Bronchial epithelial cell (primary cell): ENCODE measurements at places on chromosomes 12 and 14.

DNA sequence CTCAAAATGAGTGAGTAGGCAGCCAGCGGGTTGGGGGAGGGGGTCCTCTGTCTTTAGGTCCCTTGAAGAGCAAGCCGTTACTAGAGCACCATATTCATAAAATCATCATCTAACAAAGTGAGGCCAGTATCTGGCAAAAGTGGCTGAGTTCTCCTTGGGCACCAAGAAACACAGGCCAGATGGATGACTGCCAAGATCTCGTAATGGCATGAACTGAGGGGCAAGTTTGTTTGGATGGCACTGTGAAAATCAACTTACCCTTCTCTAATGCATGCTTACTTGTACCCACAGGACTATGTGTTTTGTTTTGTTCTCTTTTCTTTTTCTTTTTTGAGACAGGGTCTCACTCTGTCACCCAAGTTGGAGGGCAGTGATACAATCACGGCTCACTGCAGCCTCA is 41.6 kb downstream of the GNPTAB start:
- DNase-seq = no peak

GRCh38 chr12:123491481-123491880 is 33.5 kb downstream of the SNRNP35 start:
- DNase-seq = no peak

DNA sequence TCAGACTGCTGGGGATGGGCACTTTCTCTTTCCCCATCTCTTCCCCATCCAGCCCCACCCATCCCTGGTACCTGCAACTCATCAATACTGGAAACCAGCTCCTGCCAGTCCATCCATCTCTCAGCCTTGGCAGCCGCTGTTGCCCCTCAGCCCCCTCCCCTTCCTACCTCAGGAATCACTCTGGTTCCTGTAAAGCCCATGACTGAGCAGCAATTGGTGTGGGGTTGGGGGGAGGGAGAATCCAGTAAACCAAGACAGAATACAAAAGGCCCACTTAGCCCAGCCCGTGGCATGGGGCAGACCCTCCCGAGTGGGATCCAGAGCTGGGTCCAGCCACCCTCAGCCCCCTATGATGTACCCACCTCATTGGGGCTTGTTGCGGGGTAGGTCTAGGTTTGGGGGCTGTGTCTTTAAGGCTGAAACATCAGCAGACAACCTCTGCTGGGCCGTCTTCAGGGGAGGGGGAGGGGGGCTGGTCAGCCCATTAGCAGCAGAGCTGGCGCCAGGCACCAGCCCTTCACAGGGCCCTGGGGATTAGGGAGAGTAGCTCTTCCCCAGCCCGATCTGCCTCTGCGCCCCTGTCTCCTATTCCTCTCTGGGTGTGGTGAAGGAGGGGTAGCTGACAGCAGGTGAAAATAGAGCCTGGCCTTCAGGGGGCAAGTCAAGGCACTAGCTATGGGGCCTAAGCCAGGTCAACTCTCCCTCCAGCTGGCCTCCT is 702 bp upstream of the PRPH start:
- DNase-seq = no peak

GRCh38 chr14:95132760-95133159 is 24.6 kb downstream of the DICER1 start:
- no peak for DNase-seq

DNA sequence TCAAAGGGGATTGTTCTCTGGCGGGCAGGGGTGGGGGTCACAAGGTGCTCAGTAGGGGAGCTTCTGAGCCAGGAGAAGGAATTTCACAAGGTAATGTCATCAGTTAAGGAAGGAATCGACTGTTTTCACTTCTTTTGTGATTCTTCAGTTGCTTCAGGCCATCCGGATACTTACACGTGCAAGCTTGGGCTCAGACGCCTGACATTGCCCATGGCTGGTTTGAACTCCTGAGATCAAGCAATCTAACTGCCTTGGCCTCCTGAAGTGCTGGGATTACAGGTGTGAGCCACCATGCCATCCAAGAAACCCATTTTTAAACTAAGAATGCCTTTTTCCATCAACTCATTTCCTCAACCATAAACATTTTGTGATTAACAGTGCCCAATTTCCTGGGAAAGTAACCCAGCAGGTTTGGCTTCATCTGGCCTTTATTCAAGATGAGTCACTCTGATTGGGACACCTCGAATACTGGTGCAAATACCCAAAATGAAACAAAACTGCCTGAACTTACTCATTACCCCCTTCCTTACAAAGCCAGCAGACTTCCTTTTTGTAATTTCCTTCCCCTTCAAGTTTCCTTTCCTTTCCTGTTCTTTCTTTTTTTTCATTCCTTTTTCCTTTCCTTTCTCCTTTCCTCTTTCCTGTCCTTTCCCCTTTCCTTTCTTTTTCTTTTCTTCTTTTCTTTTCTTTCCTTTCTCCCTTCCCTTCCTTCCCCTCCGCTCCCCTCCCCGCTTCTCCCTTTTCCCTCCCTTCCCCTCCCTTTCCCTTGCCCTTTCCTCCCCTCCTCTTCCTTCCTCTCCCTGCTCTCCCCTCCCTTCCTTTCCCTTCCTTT is 10.2 kb upstream of the RNASE10 start:
- peak; percentile 90 for DNase-seq

DNA sequence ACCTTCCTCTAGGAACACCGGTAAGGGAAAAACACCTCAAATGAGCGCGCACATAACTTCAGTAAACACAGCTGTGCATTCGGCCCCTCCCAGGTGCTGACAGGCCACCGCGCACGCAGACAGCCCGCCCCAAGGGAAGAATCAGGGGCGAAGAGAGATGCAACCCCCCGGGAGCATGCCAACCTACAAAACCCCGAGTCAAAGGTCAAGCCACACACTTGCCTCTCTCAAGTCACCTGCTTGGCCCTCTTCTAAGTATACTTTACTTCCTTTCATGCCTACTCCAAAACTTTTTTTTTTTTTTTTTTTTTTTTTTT is 2.3 kb upstream of the CYP46A1 start:
- no peak for DNase-seq

- DNase-seq = no peak
Observed at GRCh38 chr12:38484821-38485449, 168.4 kb downstream of the ALG10B start.

DNA sequence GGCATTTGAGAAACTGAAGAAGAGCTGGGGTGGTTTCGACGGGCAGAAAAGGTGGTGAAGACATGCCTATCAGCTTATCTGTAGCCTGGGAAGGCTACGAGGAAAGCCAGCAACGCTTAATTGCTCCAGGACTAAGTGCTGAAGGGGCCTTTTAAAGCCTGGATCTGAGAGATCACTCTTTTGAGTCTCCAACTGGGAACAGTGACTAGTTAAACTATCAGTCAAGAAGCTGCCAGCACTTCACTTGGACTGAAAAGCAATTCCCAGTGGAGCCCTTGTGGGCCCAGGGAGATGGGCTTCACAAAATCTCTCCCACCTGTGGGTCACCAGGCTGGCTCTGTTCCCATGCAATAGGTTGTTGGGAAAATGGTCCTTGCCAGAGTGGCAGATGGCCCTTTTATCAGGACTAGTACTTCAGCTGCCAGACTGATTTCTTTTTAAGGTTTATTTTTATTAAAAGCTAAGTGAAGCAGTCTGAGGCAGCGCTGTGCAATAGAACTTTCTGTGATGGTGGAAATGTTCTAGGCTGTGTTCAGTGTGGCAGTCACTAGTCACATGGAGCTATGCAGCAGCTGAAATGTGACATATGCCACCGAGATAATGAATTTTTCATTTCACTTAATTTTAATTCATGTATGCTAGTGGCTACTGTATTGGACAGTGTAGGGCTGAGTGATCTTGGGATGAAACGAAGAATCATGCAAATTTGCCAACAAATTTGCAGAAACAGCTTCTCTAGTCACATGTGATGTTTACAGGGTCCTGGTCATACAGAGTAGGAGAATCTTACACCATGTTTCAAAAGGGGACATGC is 276.8 kb downstream of the PCNX1 start:
- DNase-seq = no peak

GRCh38 chr14:105456736-105457617 is 17.6 kb upstream of the CRIP2 start:
- no peak for DNase-seq

- peak; percentile 55 for DNase-seq
Observed at GRCh38 chr14:99481745-99482099, 513 bp downstream of the CCNK start.

DNA sequence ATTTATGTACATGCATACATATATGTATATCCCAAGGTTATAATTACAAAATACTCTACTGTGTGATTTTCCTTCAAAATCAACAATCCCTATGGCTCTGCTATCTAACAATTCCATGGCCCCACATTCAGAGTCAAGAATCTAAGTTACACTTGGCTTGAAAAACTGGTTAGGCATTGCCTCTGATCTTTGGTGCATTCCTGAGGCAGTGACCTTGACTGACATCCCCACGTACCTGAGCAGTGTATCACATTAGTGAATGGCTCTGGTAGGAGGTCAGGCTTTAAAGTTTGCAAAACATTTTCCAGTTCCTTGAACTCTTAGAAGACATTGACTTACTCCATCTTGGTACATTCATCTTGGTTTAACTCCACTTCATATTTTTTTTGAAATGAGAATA is 8.5 kb upstream of the STON2 start:
- DNase-seq = no peak

DNA sequence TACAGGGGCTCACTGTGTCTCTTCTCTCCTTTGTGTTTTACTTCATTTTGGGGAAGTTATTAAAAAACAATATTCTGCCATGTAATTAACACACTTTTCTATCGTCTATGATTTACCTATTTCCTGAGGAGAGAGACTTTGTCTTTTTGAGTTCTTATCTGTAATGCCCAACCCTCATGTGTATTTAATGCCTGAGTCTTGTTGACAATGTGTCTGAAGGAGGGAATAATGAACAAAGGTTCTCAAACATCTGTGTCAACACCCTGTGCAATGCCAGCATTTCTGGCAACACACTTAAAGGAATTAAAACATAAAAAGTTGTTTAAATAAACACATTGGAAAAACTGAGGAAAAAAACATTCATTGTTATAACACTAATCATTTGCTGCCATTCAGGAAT is 147.1 kb downstream of the SLC15A5 start:
- no peak for DNase-seq

- DNase-seq = no peak
Observed at GRCh38 chr12:100716945-100717732, 77.4 kb upstream of the ANO4 start.

DNA sequence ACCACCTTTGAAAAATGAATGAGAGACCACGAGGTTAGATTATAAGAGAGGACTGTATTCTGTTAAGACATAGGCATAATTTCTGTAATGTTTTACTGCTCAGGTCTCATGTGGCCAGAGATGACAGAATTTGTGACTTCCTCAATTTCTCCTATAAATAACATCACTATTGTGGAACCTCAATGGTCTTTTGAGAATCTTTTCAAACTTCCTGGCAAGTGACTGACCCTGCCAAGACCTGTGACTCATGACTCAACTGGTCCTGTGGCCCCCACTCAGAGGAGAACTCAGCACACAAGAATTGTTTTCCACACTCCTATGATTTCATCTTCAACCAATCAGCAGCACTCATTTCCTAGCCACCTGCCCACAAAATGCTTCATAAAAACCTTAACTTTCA is 508.2 kb upstream of the ATP2B1 start:
- peak; percentile 23 for DNase-seq

DNA sequence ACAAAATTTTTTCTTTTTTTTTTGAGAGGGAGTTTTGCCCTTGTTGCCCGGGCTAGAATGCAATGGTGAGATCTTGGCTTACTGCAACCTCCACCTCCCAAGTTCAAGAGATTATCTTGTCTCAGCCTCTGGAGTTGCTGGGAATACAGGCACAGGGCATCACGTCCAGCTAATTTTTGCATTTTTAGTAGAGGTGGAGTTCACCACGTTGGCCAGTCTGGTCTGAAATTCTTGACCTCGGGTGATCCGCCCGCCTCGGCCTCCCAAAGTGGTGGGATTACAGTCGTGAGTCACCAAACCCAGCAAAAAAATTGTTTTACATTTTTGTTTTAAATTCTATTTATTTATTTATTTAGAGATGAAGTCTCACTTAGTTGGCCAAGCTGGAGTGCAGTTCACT is 4.7 kb upstream of the SLC2A14 start:
- DNase-seq = no peak

DNA sequence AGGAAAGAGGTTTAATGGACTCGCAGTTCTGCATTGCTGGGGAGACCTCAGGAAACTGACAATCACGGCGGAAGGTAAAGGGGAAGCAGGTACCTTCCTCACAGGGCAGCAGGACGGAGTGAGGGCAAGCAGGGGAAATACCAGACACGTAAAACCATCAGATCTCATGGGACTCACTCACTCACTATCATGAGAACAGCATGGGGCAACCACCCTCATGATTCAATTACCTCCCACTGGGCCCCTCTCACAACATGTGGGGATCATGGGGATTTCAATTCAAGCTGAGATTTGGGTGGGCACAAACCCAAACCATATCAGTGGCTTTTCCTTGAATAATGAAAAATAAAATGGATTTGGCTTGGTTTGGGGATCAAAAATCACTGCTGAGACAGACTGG is 380.5 kb downstream of the VRK1 start:
- no peak for DNase-seq

GRCh38 chr12:65941388-65941787 is 117.1 kb downstream of the HMGA2 start:
- DNase-seq = peak; percentile 76

DNA sequence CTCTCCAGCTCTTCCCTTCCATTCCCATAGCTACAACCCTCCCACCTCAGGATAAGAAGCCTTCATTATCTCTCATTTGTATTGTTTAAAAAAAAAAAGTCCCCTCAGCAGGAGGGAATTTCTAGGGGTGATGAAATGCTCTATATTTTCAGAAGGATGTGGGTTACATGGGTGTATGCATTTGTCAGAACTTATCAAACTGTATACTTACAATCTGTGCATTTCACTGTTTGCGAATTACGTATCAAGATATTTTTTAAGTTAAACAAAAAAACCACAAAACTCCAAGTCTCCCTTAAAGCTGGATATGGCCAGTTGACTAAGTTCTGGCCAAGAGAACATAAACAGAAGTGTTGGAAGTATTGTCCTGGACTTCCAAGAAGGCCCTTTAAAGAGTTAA is 2.0 kb upstream of the FKBP11 start:
- DNase-seq = no peak

GRCh38 chr12:20445687-20446086 is 77.3 kb downstream of the PDE3A start:
- no peak for DNase-seq

- peak; percentile 40 for DNase-seq
Observed at GRCh38 chr12:103269946-103270345, 225.8 kb downstream of the C12orf42 start.

- peak; percentile 24 for DNase-seq
Observed at GRCh38 chr14:99522457-99522891, 41.3 kb downstream of the CCNK start.

- peak; percentile 17 for DNase-seq
Observed at GRCh38 chr14:68199554-68200151, 380.1 kb downstream of the RAD51B start.

DNA sequence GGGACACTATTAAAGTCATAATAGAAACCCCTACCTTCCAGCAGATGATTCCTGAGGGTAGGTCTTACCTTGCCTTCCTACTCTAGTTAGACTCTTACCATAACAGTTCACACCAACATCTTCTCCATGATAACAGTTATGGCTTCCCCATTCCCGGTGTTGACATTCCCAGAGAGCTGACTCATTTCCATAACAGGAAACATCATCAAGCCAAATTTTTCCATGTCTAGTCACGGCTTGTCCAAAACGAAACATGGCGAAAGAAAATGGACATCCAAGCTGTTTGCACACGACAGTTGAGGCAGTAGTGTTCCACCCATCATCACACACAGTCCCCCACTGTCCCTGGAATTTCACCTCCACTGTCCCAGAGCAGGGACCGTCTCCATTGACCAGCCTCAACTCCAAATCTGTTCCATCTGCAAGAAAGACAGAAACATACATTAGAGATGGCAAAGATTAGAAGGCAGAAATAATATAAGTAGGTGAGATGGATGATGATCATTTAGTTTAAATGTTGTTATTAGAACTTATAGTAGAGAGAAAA is 10.6 kb downstream of the CD163L1 start:
- DNase-seq = peak; percentile 86
